Activated T-helper 1 cell treated with Interleukin-2 at 50 U/mL for 16 hours (primary cell): ENCODE measurements at places on chromosomes 16 and 17.
A peak's percentile ranks its signal among the peaks of the same experiment; 100 is the strongest.

DNA sequence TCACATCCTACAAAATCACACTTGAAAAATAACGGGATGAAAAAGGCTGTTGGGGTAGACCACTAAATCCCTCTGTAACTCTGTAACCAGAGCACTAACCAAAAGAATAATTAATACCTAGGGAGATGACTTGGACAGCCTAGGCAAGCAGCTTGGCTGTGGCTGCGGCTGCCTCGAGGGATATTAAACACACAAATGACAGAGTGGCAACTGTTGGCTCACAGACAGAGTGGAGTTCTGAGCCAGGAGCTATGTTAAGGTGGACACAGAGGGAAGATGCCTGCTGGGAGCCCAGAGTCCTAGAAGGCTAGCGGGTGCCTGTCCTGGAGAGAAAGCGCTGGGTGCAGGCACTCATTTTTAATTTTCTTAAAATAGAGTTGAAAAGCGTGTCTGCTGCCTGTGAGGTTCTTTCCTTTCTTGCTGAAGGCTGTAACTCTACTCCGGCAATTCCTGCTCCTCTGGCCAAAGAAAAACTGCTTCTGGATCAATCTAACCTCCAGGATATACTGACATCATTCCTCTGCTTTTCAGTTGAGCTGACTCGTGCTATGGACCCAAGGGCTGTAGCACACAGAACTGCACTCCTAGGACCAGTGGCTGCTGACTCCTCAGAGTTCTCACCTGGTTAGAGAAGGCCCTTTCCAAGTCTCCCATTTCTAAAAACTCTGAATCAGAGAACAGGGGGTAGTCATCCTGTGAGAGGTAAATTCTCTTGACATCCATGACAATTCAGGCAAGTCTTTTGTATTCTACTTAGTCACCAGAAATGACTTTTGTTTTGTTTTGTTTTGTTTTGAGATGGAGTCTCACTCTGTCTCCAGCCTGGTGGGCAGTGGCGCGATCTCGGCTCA, 147.9 kb downstream of the STX8 start:
- DNase-seq = no peak

GRCh38 chr16:54616610-54617009, 314.1 kb upstream of the IRX5 start:
- DNase-seq = no peak

GRCh38 chr16:72388007-72388406, 216.1 kb upstream of the PMFBP1 start:
- no peak for DNase-seq

DNA sequence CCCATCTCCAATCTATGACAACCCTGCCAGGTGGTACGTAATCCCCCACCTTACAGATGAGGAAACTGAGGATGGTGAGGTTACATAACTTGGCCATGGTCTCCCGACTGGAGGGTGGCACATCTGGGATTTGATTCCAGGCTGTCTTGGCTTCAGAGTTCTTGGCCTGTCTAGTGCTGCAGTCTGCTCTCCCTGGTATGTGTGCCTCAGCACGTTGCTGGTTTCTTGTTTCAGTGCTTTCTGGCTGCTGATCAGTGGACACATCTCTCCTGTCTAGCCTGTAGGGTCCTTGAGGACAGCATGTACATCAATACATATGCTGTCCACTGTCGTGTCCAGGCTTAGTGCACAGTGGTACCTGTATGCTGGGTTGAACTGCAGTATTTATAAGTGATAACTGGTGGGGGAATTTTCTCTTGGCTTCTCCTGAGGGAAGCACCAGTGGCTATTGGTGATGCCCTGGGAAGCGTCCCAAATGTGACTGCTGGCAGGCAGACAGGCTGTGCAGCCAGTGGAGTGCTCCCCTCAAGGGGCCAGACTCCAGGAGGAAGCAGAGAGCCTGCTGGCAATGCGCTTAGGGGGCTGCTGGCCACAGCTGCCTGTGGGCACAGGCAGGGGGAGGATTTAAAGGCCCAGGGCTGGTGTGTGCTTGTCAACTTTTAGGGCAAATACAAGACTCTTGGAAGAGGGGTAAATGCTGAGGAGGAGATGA, 14.4 kb downstream of the CTRL start:
- DNase-seq = no peak

DNA sequence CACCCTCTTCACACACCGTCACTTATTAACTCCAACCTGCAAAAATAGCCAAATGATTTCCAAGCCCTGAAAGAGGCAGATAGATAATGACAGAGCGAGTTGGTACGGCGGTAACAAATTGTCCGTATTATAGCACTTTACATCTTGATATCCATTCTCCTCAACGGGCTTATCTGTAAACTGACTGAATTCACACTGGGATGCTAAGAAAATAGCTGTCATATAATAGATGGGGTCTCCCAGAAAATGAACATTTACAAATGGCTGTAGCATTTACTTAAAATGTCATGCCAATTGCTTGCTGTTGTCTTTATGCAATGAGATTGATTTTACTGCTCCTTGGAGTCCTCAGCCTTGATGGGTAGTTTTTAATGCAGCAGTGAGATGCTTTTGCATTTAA, 225.8 kb upstream of the SDK2 start:
- DNase-seq = no peak

GRCh38 chr16:15777533-15778203, 79.2 kb downstream of the MYH11 start:
- DNase-seq = no peak

DNA sequence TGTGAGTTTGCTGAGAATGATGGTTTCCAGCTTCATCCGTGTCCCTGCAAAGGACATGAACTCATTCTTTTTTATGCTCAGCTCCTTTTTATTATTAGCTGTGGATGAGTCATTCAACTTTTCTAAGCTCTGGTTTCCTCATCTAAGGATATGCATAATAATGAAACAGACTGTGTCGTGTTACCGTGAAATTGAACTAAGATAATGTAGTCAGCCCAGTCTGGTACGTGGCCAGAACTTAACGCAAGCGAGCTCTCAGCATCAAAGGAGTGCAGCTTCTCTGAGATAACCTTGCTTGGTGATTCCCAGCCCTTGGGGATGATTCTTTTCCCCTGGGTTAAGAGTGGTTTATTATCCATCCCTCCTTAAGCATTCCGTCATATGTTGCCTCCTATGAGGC, 454.3 kb upstream of the EEF2KMT start:
- no peak for DNase-seq

GRCh38 chr16:72903176-72903575, 144.8 kb downstream of the ZFHX3 start:
- DNase-seq = no peak

DNA sequence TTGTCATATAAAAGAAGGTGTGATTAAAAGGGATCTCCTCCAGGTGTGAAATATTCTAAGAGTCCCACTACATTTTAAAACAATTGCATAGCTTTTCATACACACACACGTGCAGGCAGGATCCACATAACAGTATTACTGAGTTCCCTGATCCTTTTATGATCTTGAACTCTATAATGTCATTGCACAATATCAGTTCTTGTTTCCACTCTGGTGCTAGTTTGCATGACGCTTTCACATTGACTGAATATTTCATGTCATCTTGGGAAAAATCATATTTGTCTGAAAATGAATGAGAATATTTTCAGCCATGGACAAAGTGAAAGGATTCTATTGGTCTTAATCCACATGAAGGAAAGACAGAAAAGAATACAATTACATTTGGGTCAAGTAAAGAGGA, 703.8 kb downstream of the CDH8 start:
- DNase-seq = no peak

DNA sequence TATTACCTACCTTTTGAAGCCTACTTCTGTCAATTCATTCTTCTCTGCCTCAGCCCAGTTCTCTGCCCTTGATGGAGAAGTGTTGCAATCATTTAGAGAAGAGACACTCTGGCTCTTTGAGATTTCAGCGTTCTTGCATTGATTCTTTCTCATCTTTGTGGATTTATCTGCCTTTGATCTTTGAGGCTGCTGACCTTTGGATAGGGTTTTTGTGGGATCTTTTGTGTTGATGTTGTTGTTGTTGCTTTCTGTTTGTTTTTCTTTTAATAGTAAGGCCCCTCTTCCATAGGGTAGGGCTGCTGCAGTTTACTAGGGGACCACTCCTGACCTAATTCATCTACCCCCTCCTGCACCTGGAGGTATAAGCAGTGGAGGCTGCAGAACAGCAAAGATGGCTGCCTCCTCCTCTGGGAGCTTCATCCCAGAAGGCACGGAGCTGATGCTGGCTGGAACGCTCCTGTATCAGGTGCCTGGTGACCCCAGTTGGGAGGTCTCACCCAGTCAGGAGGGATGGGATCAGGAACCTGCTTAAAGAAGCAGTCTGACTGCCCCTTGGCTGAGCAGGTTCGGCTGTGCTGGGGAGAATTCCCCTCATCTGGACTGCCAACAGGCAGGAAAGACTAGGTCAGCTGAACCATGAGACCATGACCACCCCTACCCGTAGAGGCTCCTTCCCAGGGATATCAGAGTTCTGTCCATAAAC, 28.0 kb downstream of the NFATC3 start:
- DNase-seq = no peak

DNA sequence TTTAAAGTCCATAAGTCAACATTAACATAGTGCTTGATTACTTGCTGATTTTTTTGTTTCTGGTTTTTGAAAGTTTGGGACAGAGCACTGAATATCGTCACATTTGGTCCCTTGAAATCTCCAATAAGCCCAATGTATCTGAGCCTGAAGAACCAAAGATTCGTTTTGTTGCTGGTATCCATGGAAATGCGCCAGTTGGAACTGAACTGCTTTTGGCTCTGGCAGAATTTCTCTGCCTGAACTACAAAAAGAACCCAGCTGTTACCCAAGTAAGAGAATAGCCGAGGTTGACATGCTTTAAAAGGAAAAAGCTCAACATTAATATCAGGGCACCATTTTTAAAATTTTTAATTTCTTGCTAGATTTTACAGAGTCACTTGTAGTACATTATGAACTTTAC, 27.7 kb upstream of the GOSR1 start:
- no peak for DNase-seq

DNA sequence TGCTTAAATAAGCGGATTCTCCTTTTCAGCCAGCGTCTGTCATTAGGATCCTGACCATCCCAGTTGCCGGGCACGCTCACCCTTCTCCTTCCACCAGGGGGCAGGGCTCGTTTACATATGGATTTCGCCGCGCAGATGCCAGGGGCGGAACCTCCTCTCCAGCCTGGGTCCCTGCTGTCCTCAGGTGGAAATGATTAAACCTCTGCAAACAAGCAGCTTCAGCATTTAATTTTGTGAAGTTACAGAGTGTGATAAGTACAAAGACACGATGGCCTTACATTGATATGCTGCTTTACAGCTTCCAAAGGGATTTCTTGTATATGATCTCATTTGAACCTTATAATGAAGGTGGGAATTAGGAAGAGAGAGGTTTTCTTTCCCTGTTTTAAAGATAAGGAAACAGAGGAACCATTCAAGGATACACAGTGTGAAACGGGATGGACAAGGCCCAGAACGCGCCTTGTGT, 3.9 kb upstream of the KRT28 start:
- peak; percentile 57 for DNase-seq

GRCh38 chr16:89365044-89365467, 125.3 kb downstream of the ANKRD11 start:
- no peak for DNase-seq

DNA sequence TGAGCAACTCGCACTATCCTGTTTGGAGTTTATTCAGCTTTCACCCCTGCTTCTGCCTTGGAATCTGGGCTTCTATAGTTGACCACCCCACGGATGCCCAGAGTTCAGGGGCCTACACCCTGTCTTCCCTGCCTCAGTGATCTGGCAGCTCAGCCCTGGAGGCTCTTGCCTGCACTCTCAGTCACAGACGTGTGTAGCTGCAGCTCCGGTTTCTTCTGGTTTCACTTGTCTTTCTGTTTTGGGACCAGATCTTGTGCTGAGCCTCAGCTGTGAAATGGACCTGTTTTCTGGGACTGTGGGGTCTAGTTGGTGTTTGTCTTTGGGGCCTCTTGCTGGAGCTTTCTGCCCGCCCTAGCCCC, 5.8 kb downstream of the GPT2 start:
- no peak for DNase-seq

GRCh38 chr16:15439102-15439501, 4.7 kb downstream of the BMERB1 start:
- no peak for DNase-seq

- no peak for DNase-seq
These were observed 41.3 kb downstream of the ERCC4 start for GRCh38 chr16:13961099-13961811.

- no peak for DNase-seq
These were observed 887 bp upstream of the KCNH4 start for GRCh38 chr17:42181851-42182207.

DNA sequence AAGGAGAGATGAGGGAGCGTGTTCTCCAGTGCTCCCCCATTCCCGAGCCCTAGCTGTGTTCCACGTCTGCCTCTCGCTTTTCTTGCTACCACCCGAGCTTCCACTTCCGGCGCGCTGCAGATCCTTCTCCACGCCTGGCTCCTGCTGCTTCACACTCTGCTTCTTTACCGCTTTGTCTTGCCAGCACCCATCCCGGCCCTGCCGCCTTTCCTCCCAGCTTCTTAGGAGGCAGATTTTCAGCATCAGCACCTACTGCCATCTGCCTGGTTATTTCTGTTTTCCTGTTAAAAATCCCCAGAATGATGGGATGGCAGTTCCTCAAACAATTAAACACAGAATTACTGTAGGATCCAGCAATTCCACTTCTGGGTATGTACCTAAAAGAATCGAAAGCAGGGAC, 64.7 kb downstream of the ELAC2 start:
- no peak for DNase-seq

DNA sequence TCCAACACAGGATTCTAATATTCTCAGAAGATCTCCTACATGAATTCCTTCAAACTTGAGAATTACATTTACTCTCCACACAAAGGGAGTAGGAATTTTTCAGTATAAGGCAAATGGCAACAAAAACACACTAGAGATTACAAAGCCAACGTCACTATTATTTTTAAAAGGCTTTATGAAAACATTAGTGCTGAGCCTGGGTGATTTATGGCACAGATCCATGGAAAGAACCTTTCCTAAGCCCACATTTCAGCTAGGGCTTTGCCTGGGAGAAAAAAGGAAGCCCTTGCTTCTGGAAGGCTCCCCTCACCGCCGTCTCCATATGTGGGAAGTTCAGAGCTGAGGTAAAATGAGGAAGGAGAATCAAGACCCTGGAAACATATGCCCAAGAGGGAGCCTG, 499.4 kb upstream of the HSBP1 start:
- no peak for DNase-seq

GRCh38 chr16:66898207-66898606, 17.9 kb downstream of the PDP2 start:
- DNase-seq = no peak

GRCh38 chr17:30476726-30477082, 504 bp upstream of the GOSR1 start:
- peak; percentile 3 for DNase-seq

DNA sequence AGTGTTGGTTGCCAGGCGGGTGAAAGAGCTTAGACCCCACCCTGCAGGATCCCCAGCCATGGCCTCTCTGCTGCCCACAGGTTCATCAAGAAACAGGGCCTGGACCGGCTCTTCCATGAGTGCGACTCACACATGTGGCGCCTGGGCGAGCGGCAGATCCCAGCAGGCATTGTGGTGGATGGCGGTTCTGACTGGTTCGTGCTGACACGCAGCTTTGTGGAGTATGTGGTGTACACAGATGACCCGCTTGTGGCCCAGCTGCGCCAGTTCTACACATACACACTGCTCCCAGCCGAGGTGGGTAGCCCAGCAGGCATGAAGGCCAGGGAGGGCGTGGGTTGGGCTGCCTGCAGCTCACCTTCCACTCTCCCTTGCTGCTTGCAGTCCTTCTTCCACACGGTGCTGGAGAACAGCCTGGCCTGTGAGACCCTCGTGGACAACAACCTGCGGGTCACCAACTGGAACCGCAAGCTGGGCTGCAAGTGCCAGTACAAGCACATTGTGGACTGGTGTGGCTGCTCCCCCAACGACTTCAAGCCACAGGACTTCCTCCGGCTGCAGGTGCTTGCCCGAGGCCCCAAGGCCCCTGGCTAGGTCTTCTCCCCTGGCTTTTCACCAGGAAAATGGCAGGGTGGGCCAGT, 9.9 kb downstream of the XYLT2 start:
- DNase-seq = no peak
